ENCODE measurements at places on chromosomes 16 and 17.
A peak's percentile ranks its signal among the peaks of the same experiment; 100 is the strongest.

GRCh38 chr16:75820672-75821071, 94.4 kb upstream of the CPHXL start:
- DNase-seq, result no peak

DNA sequence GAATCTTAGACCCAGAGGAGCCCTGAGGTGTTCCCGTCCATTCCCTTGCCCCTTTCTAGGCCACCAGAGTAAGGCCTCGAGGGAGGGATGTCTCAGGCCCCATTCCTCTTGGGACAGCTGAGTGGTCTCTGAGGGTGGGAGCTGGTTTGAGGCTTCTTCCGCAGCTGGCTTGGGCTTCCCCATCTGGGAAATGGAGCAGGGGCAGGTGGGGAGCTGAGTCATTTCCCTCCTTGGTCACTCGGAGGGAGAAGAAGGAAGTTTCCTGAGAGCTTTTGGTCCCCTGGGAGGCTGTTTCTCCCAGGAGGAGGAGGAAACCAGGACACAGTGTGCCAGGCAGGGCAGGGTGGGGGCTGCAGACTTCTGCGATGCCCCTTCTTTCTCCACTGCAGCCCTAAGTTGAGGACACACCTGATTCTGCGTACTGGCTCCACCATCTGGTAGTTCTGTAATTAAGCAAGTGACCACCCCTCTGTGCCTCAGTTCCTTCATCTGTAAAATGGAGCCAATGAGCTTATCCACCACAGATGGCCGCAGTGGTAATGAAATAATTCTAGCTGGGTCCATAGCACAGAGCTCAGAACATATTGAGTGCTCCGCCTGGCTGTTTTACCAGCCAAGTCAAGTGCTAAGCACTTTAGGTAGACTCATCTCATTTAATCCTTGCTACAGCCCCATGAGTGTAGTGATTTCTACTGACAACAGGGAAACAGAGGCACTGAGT, 1.6 kb upstream of the KCNJ12 start:
- DNase-seq, result no peak

- no peak for DNase-seq
Observed at GRCh38 chr17:42363767-42364585, 24.3 kb downstream of the STAT3 start.

GRCh38 chr16:68490358-68490757, 42.0 kb upstream of the SMPD3 start:
- DNase-seq, result no peak

DNA sequence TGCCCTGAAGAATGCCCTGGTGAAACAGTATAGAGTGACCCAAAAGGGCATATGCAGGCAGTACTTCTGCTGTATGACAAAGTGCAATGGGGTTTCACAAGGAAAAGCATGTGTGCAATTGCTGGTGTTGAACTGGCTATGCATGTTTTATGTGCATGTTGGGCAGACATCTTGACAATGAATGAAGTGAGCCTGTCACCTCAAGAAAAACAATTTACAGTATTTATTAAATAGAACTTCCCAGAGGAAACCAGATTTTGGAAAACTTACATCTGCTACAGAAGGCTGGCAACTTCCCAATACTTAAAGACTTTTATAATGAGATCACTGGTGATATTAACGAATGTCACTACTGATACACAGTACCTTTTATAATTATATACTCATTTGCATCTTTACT, 30.6 kb downstream of the C17orf67 start:
- DNase-seq, result no peak

DNA sequence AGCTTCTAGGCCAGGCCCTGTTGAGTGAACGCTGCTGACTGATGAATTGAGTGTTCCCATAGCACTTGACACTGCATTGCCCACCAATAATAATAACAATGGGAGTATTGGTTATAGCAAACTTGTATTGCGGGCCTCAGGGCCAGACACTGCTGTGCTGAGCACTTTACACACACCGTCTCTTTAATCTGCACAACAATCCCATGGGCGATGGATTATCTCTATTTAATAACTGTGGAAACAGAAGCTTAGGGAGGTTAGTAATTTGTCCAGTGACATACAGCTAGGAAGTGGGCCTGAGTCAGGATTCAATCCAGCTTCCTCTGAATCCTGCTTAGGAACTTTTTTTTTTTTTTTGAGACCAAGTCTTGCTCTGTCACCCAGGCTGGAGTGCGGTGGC, 11.2 kb downstream of the ARHGAP23 start:
- no peak for DNase-seq

DNA sequence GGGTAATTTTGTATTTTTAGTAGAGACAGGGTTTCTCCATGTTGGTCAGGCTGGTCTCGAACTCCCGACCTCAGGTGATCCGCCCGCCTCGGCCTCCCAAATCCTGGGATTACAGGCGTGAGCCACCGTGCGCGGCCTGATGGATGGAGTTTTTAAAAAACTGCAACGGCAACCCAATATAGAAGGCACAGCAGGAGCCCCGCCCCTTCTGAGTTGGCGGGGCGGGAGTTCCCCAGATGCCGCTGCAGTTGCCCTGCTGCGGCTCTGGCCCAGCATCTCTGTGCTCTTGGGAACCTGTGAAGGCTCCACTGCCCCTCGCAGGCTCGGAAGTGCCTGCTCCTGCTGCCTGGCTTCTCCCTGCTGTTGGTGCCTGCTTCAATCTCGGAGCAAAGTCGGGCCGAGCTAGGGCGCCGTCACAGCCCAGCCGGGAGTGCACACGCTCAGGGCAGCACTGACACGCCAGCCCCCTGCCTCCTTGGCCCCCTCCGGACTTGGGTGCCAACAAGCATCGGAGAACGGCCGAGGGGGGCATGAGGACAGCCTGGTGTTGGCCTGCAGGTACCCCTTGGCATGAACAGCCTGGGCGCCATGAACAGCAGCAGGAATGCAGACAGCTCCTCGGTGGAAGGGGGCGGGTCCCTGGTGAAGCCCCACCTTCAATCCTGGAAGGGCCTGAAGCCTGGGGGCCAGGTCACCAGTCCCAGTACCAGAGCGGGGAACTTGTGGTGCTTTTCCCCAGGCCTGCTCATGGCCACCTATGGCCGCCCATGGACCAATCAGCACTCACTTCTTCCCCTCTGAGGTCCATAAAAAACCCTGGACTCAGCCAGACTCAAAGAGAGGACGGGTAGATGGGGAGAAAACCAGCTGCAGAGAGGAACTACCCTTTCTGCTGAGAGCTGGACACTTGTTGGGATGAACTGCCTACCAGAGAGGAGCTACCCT, 2.3 kb upstream of the NT5M start:
- DNase-seq, result peak; percentile 27

DNA sequence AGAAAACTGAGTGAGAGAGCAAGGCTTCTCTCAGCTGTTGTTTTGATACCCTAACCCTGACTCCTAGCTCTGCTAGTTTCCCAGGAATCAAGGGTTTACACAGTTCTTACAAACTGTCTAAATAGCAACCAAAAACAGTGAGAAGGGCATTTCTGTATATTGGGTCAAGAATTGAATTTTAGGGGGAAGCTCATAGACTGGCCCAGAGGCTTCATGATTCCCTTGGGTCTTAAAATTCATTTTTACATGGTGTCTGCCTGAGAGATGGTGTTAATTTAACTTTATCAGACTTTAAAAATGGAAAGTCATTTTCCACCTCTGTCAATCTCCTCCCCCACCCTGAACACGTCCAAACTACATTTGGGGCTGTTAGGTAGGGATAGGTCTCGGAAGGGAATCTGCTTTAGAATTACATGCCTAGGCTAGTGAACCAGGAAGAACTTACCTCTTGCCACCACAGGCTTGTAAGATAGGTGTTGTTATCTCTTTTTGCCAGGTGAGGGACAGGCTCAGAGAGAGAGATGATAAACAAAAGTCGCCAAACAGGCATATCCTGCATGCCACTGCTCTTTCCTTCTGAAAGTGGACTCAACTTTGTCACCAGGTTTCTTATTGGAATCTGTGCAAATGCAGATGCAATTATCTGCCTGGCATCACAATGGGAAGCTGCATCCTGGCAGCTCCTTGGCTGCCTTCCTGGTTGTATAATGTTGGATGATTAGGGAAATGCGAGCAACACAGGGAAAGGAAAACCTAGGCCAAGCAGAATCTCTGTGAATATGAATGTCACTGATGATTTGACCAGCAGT, 3.1 kb downstream of the PHAF1 start:
- no peak for DNase-seq

- no peak for DNase-seq
Observed at GRCh38 chr17:72287586-72287985, 166.8 kb downstream of the SOX9 start.

DNA sequence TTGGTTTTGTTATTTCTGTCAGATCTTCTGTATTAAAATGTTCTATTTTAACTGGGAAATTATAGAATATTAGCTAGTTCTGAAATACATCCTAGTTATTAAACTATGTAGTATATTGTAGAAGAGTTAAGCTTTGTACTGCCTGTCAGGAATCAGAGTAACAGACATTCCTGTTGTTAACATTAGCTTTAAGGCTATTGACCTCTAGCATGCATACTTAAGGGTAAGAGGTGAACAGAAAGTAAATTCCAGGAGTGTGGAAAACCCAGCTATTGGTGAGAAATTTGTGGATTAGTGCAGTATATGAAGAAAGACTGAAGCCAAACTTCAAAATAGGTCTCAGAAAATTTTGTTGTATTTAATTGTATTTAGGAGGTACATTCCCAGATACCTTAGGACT, 111.3 kb downstream of the CHD9 start:
- no peak for DNase-seq

DNA sequence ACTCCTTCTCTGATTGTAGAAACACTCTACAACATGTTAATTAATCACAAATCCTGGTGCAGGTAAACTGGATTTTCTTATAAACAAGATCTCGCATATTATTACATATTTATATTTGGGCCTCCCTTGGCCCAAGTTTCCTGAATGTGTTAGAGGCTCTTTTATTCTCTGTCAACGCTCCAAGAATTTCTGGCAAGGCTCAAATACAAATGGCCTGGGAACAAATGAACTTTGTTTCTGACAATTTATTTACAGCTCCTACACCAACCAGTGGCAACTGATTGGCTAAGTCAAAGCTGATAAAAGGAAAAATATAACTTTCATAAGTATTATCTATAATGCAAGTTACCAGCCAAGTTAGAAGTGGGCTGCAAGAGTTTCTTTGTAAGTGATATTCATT, 64.9 kb upstream of the CORO6 start:
- no peak for DNase-seq

GRCh38 chr17:32156656-32157055, 14.4 kb downstream of the RHOT1 start:
- DNase-seq, result no peak

DNA sequence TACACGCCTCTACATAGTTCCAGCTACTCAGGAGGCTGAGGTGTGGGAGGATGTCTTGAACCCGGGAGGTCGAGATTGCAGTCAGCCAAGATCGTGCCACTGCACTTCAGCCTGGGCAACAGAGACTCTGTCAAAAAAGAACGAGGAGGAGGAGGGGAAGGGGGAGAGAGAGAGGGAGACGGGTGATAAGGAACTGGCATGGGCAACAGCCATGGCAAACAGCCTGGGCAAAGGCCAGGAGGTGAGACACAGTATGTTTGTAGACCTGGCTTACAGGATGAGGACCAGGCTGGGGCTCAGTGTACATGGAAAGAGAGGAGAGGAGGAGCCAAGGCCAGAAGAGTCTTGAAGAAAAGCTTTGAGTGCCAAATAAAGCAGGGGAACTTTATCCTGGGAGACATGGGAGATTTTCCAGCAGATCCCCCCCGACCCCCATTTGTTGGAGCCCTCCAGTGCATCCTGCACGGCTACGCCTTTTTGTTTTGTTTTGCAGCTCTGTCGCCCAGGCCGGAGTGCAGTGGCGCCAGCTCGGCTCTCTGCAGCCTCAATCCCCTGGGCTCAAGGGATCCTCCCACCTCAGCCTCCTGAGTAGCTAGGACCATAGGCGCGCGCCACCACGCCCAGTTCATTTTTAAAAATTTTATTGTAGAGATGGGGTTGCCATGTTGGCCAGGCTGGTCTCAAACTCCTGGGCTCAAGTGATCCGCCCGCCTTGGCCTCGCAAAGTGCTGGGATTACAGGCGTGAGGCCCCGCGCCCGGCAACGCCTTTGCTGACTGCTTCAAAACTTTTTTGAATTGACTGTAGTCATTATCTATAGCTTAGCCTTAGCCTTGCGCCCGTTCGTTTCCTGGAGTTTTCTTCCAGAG, 1.3 kb upstream of the ALKBH5 start:
- no peak for DNase-seq

DNA sequence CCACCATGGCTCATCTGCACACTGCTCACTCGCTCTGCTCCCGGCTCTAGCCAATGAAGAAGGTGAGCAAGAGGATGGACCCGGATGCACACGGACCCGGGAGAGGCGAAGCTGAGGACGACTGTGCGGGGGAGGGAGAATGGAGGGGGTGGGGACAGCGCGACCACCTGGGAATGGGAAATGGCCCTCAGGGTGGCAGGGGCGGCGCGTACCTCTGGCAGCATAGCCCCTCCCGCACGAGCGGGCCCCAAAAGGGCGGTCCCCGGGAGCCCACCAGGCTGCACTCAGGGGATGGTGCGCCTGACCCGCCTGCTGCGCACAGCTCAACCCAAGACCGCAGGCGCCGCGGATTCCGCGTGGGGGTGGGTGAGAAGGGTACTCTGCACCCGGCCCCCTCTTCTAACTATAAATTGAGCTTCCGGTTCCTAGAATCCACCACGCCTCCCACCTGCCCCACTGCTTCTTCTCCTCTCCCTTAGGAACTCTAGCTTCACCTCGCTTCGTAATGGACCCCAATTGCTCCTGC, 6.1 kb downstream of the MT1H start:
- peak; percentile 63 for DNase-seq

GRCh38 chr17:32927724-32928585, at the start of gene TMEM98:
TMEM98 (plus strand) TSS chr17:32928153; CDS start chr17:32931529, 3,376 bp downstream.
- no peak for DNase-seq

- no peak for DNase-seq
Observed at GRCh38 chr16:68475071-68475470, 26.8 kb upstream of the SMPD3 start.

DNA sequence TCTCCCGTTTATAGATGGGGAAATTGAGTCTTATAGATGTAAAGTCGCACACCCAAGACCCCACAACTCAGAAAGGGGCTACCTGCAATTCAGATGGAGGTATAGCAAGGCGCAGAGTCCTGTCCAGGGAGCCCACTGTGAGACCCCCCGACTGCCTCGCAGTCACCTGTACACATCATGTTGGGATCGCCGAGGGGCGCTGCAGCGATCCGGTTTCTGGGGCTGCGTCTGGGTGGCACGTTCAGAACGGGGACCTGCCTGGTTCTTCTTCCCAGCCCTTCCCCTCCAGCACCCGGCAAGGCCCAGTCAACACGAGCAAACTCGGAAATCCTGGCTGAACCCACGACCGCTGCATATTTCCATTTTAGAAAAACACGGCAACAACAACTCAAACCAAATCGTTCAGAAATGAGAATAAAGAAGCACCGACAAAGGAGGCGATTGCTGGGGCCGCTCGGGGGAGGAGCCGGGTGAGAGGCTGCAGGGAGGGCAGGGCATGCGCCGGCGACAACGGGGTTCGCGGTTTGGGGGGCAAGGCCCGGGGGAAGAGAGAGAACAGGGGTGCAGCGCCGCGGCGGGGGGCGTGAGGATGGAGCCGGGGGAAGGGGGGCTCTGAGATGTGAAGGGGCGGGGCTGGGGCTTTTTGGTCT, 643 bp downstream of the HSDL1 start:
- no peak for DNase-seq
